Bone marrow (tissue), 2 donors: ENCODE measurements at places on chromosomes 1 and 21.

DNA sequence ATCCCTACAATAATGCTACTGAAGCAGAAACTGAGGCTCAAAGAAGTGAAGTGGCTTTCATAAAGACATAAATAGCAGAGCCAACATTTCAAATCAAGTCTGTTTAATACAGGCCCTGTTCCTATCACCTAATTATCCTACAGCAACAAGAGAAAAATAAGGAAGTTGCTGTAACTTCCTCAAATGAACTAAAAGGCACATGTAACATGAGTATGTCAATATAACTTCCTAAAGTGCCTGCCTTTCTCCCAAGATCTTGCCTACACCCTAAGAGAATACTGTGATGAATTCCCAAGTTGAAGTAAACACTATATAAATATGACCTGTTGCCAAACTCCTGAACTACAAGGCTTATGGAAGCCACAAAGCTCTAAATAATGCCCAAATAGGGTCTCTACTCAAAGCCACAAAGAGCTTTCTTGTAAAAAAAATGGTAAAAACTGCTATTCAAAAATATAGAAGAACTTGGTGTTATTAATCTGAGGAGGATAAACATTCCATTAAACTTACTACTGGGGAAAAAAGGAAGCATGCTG, 8.6 kb downstream of the BEND5 start:
- DNase-seq, result peak; percentile 41

DNA sequence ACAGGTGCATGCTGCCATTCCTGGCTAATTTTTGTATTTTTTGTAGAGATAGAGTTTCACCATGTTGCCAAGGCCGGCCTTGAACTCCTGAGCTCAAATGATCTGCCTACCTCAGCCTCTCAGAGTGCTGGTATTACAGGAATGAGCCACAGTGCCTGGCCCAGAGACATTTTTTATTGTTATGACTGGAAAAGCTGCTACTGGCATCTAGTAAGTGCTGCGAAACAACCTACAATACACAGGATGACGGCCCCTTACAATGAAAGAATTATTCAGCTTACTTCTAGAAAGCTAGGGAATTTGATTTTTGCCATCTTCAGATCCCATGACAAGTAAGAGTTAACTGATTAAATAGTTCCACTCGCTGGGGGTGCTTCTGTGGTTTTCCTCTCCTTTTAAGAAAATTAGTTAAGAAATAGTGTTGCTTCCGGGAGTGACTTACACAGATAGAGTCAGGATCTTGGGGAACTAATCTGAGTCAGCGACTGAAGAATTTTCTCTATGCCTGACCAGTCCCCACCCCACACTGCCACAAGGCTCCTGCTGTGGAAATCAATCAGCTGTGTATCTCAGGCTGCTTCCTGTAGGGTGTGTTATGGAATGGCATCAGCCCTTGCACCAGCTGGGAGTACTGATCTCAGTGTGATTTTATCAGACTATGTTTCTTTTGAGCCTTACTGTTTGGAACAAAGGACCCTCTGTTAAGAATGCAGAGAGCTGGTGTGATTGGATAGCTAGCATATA, 93.0 kb upstream of the BMP8A start:
- peak; percentile 14 for DNase-seq

DNA sequence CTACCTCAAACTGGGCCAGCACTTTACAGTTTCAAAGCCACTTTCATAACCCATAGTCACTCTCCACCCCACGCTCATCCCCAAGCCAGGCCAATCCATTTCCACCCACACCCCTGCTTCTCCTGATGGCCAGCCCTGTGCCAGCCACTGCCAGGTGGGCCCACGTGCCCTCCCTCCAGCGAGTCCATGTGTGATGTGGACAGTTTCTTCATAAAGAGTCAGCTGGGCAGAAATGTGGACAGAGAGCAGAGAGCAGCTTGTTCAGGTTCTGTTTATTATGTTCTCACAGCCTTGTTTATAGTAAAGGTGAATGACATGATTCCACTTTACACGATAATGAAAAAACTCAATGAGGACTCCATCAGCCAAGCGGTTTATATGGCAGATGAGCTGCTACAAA, 37.4 kb upstream of the RGS16 start:
- no peak for DNase-seq

DNA sequence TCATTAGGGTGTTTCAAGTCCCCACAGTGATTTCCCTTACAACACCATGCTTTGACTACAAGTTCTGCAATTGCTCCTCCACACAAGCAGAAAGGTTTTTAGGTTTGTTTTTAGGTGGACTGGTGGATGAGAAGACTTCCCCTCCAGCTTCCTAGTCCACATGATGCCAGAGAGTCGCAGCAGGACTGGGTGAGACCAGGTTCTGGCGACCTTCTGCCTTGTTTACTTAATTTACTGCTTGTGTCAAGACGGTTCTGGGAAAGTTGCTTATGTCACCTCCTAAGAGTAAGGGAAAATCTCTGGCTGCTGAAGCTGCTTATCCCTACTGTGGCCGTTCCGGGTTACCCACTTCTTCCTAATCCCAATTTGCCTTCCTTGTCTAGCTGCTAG, 76.4 kb downstream of the GLUL start:
- no peak for DNase-seq

DNA sequence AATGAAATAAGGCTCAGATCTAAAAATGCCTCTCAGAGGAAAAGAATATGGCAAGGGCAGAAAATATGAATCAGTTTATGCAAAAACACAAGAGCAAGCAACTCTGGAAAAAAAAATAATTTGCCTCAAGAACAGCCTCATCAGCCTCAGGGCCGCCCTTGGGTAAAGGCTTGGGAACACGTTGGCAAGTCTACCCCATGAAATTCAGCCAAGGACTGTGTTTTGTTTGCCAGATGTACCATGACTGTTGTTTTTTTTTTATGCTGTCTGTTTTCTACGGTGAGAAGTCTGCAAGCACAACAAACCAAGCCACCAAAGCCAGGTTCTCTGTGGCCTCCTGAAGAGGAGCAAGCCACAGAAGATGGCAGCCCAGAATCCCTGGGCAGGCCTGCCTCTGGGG, 18.0 kb downstream of the HHIPL2 start:
- no peak for DNase-seq

DNA sequence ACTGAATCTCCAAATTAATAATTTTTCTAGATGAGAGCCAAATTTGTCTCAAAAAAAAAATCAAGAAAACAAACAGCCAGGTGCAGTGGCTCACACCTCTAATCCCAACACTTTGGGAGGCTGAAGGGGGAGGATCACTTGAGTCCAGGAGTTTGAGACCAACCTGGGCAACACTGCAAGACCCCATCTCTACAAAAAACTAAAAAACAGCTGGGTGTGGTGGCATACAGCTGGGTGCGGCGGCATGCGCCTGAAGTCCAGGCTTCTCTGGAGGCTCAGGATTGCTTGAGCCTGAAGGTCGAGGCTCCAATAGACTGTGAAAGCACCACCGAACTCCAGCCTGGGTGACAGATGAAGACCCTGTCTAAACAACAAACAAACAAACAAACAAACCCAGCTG, 14.0 kb downstream of the ACBD3 start:
- DNase-seq, result no peak

DNA sequence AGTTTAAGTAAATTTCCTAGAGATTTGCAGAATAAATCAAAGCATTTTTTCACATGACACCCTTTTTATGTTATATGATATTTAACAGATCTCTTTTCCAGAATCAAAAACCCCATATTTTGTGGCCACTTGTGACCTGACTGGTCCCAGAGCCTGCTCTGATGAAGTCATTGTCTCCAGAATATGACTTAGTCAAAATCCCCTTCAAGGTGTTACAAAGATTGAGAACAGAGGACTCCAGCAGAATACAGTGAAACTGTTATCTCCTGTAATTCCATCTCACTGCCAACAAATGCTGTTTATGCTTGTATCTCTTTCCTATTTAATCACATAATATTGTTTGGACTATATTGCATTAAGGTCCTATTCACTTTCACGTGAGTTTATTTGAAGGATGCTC, 25.6 kb downstream of the RGS1 start:
- no peak for DNase-seq

GRCh38 chr1:154533952-154534844, 24.3 kb downstream of the UBE2Q1 start:
- no peak for DNase-seq

GRCh38 chr1:18612073-18612472, 18.6 kb upstream of the PAX7 start:
- DNase-seq, result no peak

DNA sequence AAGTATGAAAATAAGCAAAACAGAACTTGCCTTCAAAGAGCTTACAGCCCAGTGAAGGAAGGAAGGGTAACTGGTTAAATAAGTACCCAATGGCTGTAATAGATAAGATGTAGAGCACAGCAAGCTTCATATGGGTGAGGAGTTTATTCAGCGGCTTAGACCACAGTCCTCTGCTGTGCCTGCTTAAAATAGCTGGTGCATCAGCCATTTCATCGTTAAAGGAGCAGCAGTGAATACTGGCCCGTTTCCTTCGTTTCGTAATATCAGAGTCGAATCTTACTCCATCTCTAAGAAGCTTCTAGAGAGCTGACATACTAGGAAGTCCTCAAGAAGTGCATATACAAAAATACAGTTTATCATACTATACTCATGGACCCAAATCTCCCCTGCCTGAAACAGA, 286.5 kb downstream of the NFIA start:
- no peak for DNase-seq

GRCh38 chr1:111731956-111732355, 7.2 kb downstream of the INKA2 start:
- no peak for DNase-seq

- DNase-seq, result no peak
Observed at GRCh38 chr1:159897962-159898361, 2.0 kb downstream of the CFAP45 start.

DNA sequence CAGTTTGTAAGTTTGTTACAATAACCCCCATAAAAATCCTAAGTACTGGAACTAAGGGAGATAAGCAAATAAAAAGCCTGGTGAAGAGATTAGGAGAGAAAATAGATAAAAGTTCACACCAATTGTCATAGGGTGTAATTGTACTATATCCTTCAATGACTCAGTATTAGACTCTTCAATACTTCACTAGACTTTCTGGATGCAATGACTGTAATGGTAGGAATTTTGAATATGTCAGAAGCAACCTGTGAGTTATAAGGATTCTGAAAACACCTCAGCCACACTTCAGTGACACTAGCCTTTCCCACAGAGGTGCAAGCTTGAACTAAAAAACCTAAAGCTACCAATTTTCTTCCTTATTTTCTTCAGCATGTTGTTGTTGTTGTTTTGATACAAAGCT, 147.9 kb downstream of the PTGER3 start:
- no peak for DNase-seq

GRCh38 chr1:200602632-200603031, 17.9 kb downstream of the KIF14 start:
- no peak for DNase-seq

GRCh38 chr1:22398656-22399420, 52.8 kb upstream of the ZBTB40 start:
- DNase-seq, result no peak

- DNase-seq, result no peak
Observed at GRCh38 chr21:21682172-21682571, 684.0 kb downstream of the NCAM2 start.

GRCh38 chr1:18703041-18703621, 72.5 kb downstream of the PAX7 start:
- DNase-seq, result no peak

DNA sequence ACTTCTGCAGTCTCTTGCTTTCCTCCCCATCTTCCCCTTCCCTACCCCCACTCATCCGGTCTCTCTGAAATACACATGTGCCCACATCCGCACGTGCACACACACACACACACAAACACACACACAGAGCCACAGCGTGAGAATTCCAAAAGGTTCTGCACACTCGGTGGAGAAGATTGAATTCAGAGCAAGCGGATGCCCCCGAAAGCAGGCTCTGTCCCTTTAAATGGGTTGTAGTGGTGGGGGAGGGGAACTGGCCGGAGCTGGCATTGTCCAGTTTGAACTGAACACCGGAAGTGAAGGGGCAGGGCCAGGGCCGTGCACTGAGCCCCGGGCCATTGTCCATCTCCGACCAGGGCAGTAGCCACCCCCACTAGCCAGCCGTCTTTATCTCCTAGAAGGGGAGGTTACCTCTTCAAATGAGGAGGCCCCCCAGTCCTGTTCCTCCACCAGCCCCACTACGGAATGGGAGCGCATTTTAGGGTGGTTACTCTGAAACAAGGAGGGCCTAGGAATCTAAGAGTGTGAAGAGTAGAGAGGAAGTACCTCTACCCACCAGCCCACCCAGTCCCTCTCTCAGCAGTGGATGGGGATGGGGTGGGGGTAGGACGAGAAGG, 1.3 kb upstream of the LIN28A start:
- no peak for DNase-seq

DNA sequence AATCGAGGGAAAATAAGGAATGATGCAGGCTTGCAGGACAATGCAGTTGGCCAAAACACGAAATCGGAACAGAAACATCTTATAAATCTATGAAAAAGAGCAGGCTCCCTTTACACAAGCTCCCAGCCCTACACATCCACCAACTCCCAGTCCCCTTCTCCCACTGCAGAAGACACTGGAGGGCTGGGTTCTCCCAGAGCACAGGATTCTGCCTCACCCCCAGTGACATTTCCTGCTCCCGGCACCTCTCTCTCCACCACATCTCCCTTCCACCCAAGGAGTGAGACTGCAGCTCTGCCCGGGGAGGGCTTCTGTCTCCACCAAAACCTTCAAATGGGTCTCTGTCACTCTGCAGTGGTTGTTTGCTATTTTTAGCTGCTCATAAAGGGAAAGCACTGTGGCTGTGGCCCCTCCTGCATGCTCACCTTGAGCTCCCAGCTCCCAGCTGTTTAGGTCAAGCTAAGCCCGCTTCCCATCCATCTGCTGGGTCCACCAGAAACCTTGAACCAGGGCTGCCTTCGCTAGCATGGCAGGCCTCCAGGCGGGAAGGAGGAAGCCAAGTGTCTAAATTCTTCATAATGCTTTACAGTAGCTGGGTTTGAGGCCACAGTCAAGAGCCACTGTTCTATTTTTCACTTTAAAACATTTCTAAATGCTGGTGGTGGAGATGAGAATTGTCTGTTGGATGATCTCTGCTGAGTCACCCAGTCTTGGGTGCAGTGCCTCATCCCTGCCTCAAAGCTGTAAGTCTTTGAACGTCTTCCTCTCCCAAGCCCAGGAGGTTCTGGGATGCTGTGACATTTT, 3.3 kb upstream of the C2CD2 start:
- DNase-seq, result no peak

- DNase-seq, result no peak
Observed at GRCh38 chr1:150259758-150260669, 2.4 kb downstream of the CA14 start.

- no peak for DNase-seq
Observed at GRCh38 chr1:68558321-68559026, 61.6 kb upstream of the DEPDC1 start.

- no peak for DNase-seq
Observed at GRCh38 chr1:56446531-56447098, 132.7 kb downstream of the PLPP3 start.

DNA sequence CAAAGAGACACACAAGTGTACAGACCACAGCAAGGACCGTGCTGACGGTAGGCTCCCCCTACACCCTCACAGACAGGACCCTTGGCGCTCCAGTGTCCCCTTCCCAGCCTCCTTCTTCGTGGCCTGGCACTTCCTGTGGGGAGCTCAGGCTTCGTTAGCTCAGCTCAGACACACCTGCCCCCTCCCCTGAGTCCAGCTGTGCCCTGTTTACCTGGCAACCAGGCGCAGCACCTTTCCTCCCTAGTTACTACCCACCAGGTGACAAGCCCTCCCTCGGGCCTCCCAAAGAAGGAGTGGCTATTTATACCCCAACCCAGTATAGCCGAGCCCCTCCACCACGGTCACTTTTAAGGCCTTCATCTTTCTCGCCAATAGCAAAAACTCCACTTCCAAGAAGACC, 4.7 kb downstream of the CELF3 start:
- DNase-seq, result no peak

- no peak for DNase-seq
Observed at GRCh38 chr1:39635205-39635870, 4.1 kb downstream of the HEYL start.
